ENCODE measurements at places on chromosomes 3 and 15. TPM values are rescaled to one million over a fixed set of nuclear protein-coding genes. Genes with fewer than 3 reads are reported as not detected.
A peak's percentile ranks its signal among the peaks of the same experiment; 100 is the strongest.

DNA sequence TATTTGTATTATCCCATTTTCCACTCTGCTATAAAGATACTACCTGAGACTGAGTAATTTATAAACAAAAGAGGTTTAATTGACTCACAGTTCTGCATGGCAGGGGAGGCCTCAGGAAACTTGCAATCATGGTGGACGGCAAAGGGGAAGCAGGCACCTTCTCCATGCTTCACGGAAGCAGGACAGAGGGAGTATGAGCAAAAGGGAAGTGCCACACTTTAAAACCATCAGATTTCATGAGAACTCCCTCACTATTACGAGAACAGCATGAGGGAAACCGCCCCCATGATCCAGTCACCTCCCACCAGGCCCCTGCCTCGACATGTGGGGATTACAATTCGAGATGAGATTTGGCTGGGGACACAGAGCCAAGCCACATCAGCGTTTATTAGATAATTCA, 172.8 kb downstream of the NR2F2 start:
- DNase-seq = no peak
- H3K27ac ChIP-seq = no peak overlapping the region
- no peaks in the 10 kb centered on the region for H3K36me3 ChIP-seq
- H3K4me1 ChIP-seq = no peaks in the 10 kb centered on the region

GRCh38 chr3:172517859-172518466, 5.3 kb downstream of the TNFSF10 start:
- peaks cover 3% of the 10 kb centered on the region for H3K36me3 ChIP-seq
- peaks cover 66% of the 10 kb centered on the region for H3K4me1 ChIP-seq
- peak overlapping the region; percentile 41 for H3K4me3 ChIP-seq
- H3K27me3 ChIP-seq = no peaks in the 10 kb centered on the region
- H3K27ac ChIP-seq = peak overlapping the region; percentile 72

JMJD7 gene
- total RNA-seq = 36.4 TPM

TRPM1 gene
- not detected for total RNA-seq

AMT gene
- total RNA-seq = 13.9 TPM

DNA sequence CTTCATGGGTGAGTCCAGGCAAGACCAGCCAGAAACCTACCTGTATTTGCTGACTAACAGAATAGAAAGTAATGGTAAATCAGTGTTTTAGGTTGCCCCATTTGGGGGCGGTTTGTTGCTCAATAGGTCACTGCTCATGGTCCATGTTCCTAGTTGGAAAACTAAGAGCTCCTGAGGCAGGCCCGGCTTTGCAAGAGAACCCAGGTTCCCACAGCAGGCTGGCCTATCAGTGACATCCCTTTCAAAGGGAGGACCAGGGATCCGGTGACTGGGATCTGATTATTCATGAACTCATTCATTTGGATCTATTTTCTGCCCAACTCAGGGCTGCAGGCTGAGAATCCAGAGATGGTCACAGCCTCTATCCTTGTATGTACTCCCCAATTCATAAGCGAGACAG, 163.9 kb downstream of the WNT7A start:
- no peak overlapping the region for H3K27ac ChIP-seq
- no peak for DNase-seq
- H3K36me3 ChIP-seq = no peaks in the 10 kb centered on the region
- H3K27me3 ChIP-seq = no peaks in the 10 kb centered on the region

DNA sequence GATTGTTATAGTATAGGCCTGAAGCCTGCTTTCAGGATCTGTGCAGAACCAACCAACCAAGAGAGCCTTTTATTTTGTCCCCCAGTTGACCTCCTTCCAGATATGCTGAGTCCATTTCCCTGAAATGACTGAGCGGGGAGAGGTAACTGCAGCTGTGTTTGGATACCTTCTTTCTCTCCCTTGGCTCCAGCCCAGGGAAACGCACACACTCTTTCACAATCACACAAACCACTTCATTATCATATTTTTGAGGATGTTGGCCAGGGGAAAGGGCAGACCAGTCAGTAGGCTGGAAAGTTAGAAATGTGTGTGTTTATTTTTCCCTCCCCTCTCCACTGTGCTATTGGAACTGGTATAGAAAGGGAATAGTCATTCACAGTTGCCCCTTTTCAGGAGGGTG, 417.7 kb upstream of the TBL1XR1 start:
- no peak for DNase-seq
- no peaks in the 10 kb centered on the region for H3K27me3 ChIP-seq
- no peak overlapping the region for H3K4me3 ChIP-seq
- no peak overlapping the region for H3K27ac ChIP-seq
- H3K4me1 ChIP-seq = peaks cover 3% of the 10 kb centered on the region

DLL4 gene
- total RNA-seq = not detected

CSPG5 gene
- 0.64 TPM for total RNA-seq

MOBP gene
- not detected for total RNA-seq

DNA sequence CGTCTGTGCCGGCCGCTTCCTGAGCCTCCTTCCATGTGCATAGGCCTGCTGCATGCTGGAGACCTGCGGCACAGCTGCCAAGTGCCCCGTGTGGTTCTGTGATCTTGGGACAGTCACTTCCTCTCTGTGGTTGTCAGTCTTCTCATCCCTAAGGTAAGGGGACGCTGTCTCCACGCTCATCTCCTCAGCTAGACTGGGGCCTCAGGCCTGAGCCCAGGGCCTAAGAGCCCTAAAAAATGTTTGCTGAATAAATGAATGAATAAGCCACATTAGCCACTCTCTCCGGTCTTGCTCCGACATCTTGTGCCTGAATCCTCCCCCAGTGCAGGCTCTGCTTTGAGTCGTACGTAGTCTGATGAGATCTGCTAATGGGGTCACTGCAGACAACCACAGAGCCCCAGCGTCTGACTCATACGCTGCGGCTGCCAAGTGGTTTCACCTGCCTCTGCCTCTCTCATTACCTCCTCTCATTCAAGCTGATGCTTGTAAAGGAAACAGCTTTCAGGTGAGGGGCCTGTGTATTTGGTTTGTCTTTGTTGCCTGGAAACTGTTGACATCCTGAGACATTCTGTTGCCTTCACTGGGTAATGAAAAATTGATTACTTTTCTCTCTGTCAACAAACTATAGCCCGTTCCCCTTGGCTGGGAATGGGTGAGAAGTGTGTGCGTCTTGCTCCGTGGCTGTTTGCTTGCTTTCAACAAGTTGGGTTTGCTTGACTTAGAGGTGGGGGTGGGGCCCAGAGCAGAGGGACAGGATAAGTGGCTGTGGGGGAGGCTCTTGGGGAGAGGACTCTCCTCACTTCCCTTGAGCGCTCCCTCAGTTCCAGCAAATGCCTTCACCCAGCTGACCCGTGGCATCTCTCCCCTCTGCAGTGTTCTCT, 15.9 kb downstream of the RPLP1 start:
- H3K36me3 ChIP-seq = no peaks in the 10 kb centered on the region
- H3K27ac ChIP-seq = peak overlapping the region; percentile 82
- peaks cover 22% of the 10 kb centered on the region for H3K4me1 ChIP-seq
- H3K27me3 ChIP-seq = no peaks in the 10 kb centered on the region

DNA sequence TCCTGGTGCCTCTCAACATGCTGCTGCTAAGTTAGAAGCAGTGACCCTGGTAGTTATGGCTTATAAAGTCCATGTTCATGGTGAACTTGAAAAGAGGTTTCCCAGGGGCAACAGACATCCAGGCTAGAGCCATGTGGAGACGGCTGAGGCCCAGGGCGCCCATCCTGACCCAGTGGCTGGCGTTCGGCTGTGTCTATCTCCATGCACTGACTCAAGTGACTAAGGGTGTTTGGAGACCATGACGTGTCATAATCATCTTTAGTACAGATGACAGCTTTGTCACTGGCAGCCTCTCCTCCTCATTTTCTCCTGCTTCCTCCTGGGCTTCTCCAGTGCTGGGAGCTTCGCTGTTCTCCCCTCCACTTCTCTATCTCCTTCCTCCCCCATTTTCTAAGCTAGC, 287.4 kb upstream of the LYSMD4 start:
- no peak for DNase-seq
- no peaks in the 10 kb centered on the region for H3K4me1 ChIP-seq
- no peaks in the 10 kb centered on the region for H3K27me3 ChIP-seq
- no peak overlapping the region for H3K27ac ChIP-seq
- no peaks in the 10 kb centered on the region for H3K36me3 ChIP-seq

SERPINI2 gene
- total RNA-seq = not detected

GRCh38 chr3:48474619-48475018, 28.1 kb downstream of the ATRIP start:
- peaks cover 8% of the 10 kb centered on the region for H3K36me3 ChIP-seq
- no peak for DNase-seq
- H3K4me1 ChIP-seq = peaks cover 46% of the 10 kb centered on the region

GNAT1 gene
- 0.24 TPM for total RNA-seq

DNA sequence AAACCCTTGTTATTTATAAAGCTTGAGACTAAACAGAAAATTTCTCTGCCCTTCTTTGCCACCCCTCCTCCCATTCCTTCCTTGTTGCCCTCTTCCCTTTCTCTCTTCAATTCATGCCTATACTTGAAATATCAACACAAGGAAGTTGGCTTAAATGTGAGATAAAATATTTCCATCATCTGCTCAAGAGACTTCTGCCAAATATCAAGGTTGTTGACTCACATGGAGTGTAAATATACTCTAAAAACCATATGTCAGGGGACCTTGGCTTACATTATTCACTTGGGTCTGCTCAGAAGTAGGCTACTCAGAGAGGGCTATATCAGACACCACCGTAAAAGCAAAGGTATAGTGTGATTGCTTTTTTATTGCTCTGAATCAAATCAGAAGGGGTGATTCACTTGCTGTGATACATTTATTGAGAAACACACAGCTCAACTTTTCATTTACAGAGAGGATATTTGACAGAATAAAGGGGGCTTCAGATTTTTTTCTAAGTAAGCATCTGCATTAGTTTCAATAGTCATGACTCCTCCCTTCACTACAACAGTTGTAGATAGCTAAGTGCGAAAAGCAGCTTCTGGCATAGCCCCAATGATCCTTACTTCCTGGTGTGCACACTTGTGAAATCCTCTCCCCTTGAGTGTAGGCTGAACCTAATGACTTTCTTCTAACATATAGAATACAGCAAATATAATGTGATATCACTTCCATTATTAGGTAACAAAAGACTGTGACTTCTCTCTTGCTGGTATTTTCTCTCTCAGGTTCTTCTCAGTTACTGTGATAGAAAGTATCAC, 386.2 kb downstream of the EFHB start:
- DNase-seq = no peak
- H3K27me3 ChIP-seq = no peaks in the 10 kb centered on the region
- no peaks in the 10 kb centered on the region for H3K36me3 ChIP-seq

- no peak for DNase-seq
- H3K4me1 ChIP-seq = no peaks in the 10 kb centered on the region
- no peaks in the 10 kb centered on the region for H3K36me3 ChIP-seq
These were observed 2.3 kb upstream of the TMPRSS7 start for GRCh38 chr3:112032098-112032731.

GRCh38 chr3:56969851-56970250, 90.6 kb upstream of the SPATA12 start:
- no peaks in the 10 kb centered on the region for H3K27me3 ChIP-seq
- DNase-seq = no peak
- no peaks in the 10 kb centered on the region for H3K36me3 ChIP-seq
- H3K4me3 ChIP-seq = no peak overlapping the region
- H3K4me1 ChIP-seq = no peaks in the 10 kb centered on the region

- no peaks in the 10 kb centered on the region for H3K36me3 ChIP-seq
- DNase-seq = no peak
- no peaks in the 10 kb centered on the region for H3K27me3 ChIP-seq
- H3K4me3 ChIP-seq = no peak overlapping the region
These were observed 64.4 kb upstream of the ETV5 start for GRCh38 chr3:186173224-186173815.

DNA sequence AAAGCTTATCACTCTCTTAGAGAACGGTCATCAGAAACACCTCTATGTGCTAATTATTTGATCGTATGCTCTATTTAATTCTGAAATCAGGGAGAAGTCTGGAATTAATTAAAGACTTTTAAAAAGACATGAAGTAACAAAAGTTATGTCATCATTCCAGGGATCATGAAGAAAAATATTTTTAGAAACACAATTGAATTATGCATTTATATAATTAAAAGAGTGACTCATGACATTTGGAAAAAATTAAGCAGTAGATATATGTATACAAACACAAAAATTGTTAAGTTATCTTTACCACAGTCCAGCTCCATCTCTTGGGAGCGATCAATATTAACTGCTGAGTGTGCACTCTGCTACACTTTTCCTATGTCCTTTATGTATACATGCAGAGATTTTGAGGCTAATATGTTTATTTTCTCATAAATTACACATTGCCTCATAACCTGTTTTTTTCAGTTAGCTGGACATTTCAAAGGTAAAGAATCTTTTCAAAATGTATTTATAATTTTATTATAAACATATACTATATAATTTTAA, 717.7 kb downstream of the GBE1 start:
- DNase-seq = no peak
- no peaks in the 10 kb centered on the region for H3K36me3 ChIP-seq
- H3K27ac ChIP-seq = no peak overlapping the region
- H3K4me3 ChIP-seq = no peak overlapping the region

APBA2 gene
- total RNA-seq = 78.8 TPM

GRCh38 chr3:53056442-53056841, 10.6 kb upstream of the SFMBT1 start:
- H3K27ac ChIP-seq = no peak overlapping the region
- no peaks in the 10 kb centered on the region for H3K27me3 ChIP-seq
- DNase-seq = no peak
- no peaks in the 10 kb centered on the region for H3K4me1 ChIP-seq
- no peaks in the 10 kb centered on the region for H3K36me3 ChIP-seq

ITPKA gene
- total RNA-seq = 0.20 TPM

- no peak for DNase-seq
- no peak overlapping the region for H3K4me3 ChIP-seq
- H3K27ac ChIP-seq = no peak overlapping the region
- H3K4me1 ChIP-seq = no peaks in the 10 kb centered on the region
These were observed 30.4 kb downstream of the SLC41A3 start for GRCh38 chr3:126053513-126053912.

DNA sequence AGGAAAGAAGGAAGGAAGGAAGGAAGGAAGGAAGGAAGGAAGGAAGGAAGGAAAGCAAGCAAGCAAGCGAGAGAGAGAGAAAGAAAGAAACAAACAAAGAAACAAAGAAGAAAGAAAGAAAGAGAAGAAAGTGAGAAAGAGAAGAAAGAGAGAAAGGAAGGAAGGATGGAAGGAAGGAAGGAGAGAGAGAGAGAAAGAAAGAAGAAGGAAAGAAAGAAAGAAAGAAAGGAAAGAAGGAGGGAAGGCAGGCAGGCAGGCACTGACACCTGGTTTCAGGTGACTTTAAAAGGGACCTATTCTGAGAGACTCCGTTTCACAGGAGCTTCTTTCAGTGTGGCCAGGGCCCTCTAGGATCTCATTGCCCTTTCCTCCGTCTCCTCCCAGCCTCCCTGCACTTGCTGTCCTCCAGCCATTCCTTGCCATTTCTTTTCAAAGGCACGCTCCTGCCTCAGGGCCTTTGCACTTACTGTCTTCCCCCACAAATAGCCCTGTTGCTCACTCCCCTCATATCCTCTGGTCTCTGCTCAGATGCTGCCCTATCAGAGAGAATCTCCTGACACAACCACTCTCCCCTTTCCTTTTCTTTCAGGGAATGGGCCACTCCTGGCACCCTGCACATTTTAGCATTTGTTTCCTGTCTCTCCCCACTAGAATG, 31.5 kb downstream of the IL12A start:
- H3K36me3 ChIP-seq = no peaks in the 10 kb centered on the region
- no peak for DNase-seq
- H3K4me3 ChIP-seq = no peak overlapping the region
- no peaks in the 10 kb centered on the region for H3K4me1 ChIP-seq
- H3K27me3 ChIP-seq = no peaks in the 10 kb centered on the region

GRCh38 chr15:50906954-50907600, 1.4 kb upstream of the AP4E1 start:
- peaks cover 4% of the 10 kb centered on the region for H3K4me1 ChIP-seq
- peak overlapping the region; percentile 74 for H3K4me3 ChIP-seq
- H3K27me3 ChIP-seq = no peaks in the 10 kb centered on the region
- DNase-seq = peak; percentile 86
- no peaks in the 10 kb centered on the region for H3K36me3 ChIP-seq

STAB1 gene
- total RNA-seq = 29.2 TPM
